ENCODE measurements at places on chromosomes 5 and 9. TPM values are rescaled to one million over a fixed set of nuclear protein-coding genes. Genes with fewer than 3 reads are reported as not detected.

- peaks cover 23% of the 10 kb centered on the region for H3K4me1 ChIP-seq
- H3K4me3 ChIP-seq: no peak overlapping the region
- no peaks in the 10 kb centered on the region for H3K27me3 ChIP-seq
- no peaks in the 10 kb centered on the region for H3K36me3 ChIP-seq
- peak overlapping the region; percentile 99 for H3K27ac ChIP-seq
- peak; percentile 77 for DNase-seq
Observed at GRCh38 chr5:34585601-34586104, 70.5 kb upstream of the RAI14 start.

- no peak overlapping the region for H3K4me3 ChIP-seq
- H3K4me1 ChIP-seq: no peaks in the 10 kb centered on the region
- no peak overlapping the region for H3K27ac ChIP-seq
- DNase-seq: no peak
- H3K36me3 ChIP-seq: no peaks in the 10 kb centered on the region
Observed at GRCh38 chr5:141762790-141763368, 80.8 kb upstream of the ARAP3 start.

GRCh38 chr5:58786711-58787303, 203.9 kb downstream of the RAB3C start:
- no peak overlapping the region for H3K27ac ChIP-seq
- H3K36me3 ChIP-seq: no peaks in the 10 kb centered on the region
- DNase-seq: no peak
- no peaks in the 10 kb centered on the region for H3K27me3 ChIP-seq

DNA sequence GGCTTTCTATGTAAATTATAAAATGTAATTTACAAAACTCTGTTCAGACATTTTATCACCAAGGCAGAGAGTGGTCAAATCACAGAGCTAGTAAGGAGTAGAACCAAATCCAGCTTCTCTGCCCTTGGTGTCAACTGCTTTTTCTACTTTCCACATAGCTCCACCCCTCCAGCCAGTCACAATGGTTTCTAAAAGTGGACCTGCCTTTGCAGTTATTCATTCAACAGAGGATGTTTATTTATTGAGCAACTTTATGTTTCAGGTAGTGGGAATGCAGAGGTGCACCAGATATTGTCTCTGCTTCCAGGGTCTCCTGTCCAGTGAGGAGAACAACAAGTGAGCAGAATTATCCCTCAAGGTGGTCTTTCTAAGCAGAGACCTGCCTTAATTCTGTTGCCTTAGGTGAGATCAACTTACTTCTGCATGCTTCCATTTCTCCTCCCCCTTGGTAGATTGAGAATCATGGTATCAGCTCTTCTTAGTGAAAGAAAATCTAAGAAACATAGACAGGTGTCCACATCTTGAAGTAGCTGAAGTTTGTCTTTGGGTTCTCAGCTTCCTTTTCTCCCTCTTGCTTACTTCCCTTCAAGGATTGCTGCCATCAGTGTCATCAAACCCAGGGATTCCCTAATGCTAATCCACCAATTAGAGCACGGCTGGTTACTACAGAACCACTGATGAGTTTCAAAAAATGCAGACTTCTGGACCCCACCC, 17.2 kb upstream of the PDCD1LG2 start:
- H3K4me3 ChIP-seq: no peak overlapping the region
- no peaks in the 10 kb centered on the region for H3K36me3 ChIP-seq
- H3K27ac ChIP-seq: no peak overlapping the region
- no peaks in the 10 kb centered on the region for H3K27me3 ChIP-seq

DNA sequence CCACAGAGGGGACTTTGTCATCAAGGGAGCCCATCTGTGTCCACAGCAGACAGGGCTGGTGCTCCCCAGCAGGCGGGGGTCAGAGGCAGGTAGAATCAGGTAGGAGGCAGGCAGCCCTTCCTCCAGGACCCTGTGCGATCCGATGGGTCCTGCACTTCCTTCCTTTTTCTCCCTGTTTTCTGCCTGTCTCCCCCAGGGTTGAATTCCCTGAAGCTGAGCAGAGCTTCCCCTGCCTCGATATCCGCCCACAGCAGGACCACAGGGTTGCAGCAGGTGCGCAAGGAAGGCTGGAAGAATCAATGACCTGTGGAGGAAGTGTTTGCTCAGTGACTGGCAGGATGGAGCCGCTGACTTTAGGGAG, 69.2 kb downstream of the MRPL36 start:
- H3K4me3 ChIP-seq: no peak overlapping the region
- peaks cover 3% of the 10 kb centered on the region for H3K27me3 ChIP-seq
- DNase-seq: no peak
- H3K36me3 ChIP-seq: no peaks in the 10 kb centered on the region
- H3K27ac ChIP-seq: no peak overlapping the region

- no peaks in the 10 kb centered on the region for H3K36me3 ChIP-seq
- peaks cover 3% of the 10 kb centered on the region for H3K4me1 ChIP-seq
- no peak overlapping the region for H3K27ac ChIP-seq
Observed at GRCh38 chr5:40916226-40916625, 6.9 kb downstream of the C7 start.

- no peaks in the 10 kb centered on the region for H3K27me3 ChIP-seq
- H3K27ac ChIP-seq: no peak overlapping the region
- H3K4me3 ChIP-seq: no peak overlapping the region
- DNase-seq: peak; percentile 81
- H3K4me1 ChIP-seq: peaks cover 9% of the 10 kb centered on the region
Observed at GRCh38 chr9:4009006-4009511, 290.8 kb downstream of the GLIS3 start.

GRCh38 chr5:93715327-93715726, 26.1 kb downstream of the POU5F2 start:
- H3K27me3 ChIP-seq: no peaks in the 10 kb centered on the region
- no peak overlapping the region for H3K4me3 ChIP-seq
- DNase-seq: no peak
- H3K36me3 ChIP-seq: no peaks in the 10 kb centered on the region
- H3K4me1 ChIP-seq: no peaks in the 10 kb centered on the region

DNA sequence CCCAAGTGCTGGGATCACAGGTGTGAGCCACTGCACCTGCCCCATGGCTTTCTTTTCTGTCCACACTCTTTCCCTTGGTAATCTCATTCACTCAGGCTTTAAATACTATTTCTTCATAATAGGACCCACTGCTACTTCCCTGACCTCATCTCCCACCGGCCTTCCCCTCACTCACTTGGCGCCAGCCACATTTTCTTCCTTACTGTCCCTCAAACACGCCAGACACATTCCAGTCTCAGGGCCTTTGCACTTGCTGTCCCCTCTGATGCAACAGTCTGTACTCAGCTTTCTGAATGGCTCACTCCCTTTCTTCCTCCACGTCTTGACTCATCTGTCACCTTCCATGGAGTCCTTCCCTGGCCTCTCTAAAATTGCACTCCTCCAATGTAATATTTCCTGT, 111.1 kb upstream of the MVB12B start:
- no peaks in the 10 kb centered on the region for H3K4me1 ChIP-seq
- no peak overlapping the region for H3K27ac ChIP-seq
- H3K36me3 ChIP-seq: no peaks in the 10 kb centered on the region
- no peak for DNase-seq
- no peak overlapping the region for H3K4me3 ChIP-seq

DNA sequence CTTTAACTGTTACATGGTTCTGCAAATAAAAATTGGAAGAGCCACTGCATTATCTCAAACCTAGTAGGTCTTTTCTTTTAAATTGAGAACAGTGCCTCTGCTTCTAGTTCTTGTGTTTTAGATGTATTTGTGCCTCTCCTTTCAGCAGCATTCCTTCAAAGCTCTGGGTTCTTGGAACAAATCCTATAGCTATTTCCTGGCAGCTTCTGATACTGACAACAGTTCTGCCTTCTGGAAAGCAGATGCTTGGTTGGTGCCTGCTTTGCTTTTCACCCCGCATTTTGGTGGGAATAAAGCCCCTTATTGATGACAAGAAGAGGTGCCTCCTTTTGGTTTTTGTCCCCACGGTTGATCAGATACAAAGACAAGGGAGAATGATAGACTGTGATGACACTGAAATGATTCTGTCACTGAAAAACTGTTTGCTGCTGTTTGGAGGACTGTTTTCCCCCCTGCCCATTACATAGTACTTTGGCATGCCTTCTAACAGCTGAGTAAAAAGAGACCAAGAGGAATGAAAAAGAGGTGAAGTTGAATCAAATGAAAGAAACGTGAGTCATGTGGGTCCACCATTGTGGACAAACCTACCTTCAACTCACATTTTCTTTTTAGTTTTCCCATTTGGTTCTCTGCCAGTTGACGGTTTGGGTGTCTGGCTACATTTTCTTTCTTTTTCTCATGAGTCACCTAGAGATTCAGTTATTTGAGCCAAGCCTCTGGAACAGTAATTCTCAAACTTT, 5.6 kb downstream of the PTCD2 start:
- H3K27me3 ChIP-seq: no peaks in the 10 kb centered on the region
- H3K4me3 ChIP-seq: peak overlapping the region; percentile 28
- peak overlapping the region; percentile 68 for H3K27ac ChIP-seq
- H3K4me1 ChIP-seq: peaks cover 20% of the 10 kb centered on the region

GRCh38 chr5:53073348-53073747, 36.2 kb downstream of the MOCS2 start:
- H3K27me3 ChIP-seq: no peaks in the 10 kb centered on the region
- no peak overlapping the region for H3K4me3 ChIP-seq
- DNase-seq: peak; percentile 30
- peaks cover 5% of the 10 kb centered on the region for H3K4me1 ChIP-seq

DNA sequence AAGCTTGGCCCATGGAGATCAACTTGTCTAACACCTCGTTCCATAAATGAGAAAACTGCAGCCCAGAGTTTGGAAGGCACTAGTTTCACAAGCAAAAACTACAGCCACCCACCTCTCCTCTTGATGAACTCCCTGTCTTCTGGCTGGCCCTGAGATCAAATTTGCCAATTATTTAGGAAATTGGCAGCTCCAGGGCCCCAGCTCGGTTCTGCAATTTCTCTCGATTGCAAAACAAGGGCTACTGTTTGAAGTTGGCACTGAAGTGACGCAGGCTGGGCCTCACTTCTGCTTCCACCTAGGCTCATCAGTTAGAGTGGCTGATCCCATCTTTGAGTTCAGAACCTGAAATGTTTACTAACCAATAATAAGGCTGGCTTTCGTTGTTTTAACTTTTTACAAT, 3.7 kb upstream of the GPX3 start:
- H3K4me3 ChIP-seq: no peak overlapping the region
- H3K27ac ChIP-seq: no peak overlapping the region
- no peak for DNase-seq
- no peaks in the 10 kb centered on the region for H3K36me3 ChIP-seq

GRCh38 chr9:79633558-79633957, 61.8 kb downstream of the TLE4 start:
- peaks cover 2% of the 10 kb centered on the region for H3K4me1 ChIP-seq
- no peak for DNase-seq
- no peaks in the 10 kb centered on the region for H3K27me3 ChIP-seq
- no peak overlapping the region for H3K27ac ChIP-seq
- H3K4me3 ChIP-seq: no peak overlapping the region

- peaks cover 81% of the 10 kb centered on the region for H3K36me3 ChIP-seq
- no peak overlapping the region for H3K4me3 ChIP-seq
- no peaks in the 10 kb centered on the region for H3K27me3 ChIP-seq
- DNase-seq: no peak
- H3K4me1 ChIP-seq: no peaks in the 10 kb centered on the region
Observed at GRCh38 chr9:128614728-128615127, 41.9 kb downstream of the DYNC2I2 start.

- H3K36me3 ChIP-seq: peaks cover 52% of the 10 kb centered on the region
- no peak for DNase-seq
- no peaks in the 10 kb centered on the region for H3K27me3 ChIP-seq
- H3K4me3 ChIP-seq: no peak overlapping the region
Observed at GRCh38 chr9:99020786-99021436, 77.2 kb downstream of the COL15A1 start.

GRCh38 chr9:123401879-123402513, 46.0 kb downstream of the CRB2 start:
- H3K4me3 ChIP-seq: no peak overlapping the region
- no peaks in the 10 kb centered on the region for H3K27me3 ChIP-seq
- DNase-seq: peak; percentile 57
- H3K4me1 ChIP-seq: no peaks in the 10 kb centered on the region

DNA sequence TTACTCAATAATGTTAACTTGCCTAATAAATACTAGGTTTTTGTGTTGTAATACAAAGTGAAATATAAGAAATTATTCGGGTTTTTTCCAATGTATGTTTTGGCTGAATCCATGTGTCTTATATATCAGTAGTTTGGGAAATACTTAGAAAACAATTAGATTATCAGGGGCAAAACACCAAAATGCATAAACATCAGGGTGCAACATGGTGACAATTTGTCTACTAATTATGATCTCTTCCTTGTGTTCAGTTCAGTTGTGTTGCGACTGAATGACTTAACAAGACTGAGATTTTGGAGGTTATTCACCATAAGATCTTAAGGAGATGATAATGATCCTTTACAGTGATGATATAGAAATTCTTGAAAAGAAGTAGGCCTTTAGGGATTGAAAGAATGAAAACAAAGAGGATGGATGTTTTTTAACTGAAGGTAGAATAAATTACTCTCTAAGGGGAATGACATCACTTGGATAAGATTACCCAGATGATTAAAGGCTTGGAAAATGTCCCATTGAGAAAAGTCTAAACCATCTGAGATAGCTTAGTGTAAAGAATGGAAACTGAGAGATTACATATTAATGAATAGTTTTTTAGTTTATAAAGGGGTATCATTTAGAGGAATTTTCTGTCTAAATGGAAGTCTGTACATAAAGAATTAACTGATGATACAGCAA, 415.8 kb downstream of the SPATA31D1 start:
- no peak overlapping the region for H3K27ac ChIP-seq
- H3K4me1 ChIP-seq: peaks cover 2% of the 10 kb centered on the region
- H3K4me3 ChIP-seq: no peak overlapping the region
- H3K36me3 ChIP-seq: no peaks in the 10 kb centered on the region

- H3K4me1 ChIP-seq: no peaks in the 10 kb centered on the region
- peaks cover 2% of the 10 kb centered on the region for H3K36me3 ChIP-seq
- no peak overlapping the region for H3K4me3 ChIP-seq
- H3K27me3 ChIP-seq: no peaks in the 10 kb centered on the region
- no peak overlapping the region for H3K27ac ChIP-seq
Observed at GRCh38 chr9:35313916-35314315, 152.1 kb downstream of the UNC13B start.

- H3K4me1 ChIP-seq: peaks cover 14% of the 10 kb centered on the region
- H3K27ac ChIP-seq: peak overlapping the region; percentile 66
- no peak overlapping the region for H3K4me3 ChIP-seq
Observed at GRCh38 chr5:35860686-35861085, 4.0 kb downstream of the IL7R start.

DNA sequence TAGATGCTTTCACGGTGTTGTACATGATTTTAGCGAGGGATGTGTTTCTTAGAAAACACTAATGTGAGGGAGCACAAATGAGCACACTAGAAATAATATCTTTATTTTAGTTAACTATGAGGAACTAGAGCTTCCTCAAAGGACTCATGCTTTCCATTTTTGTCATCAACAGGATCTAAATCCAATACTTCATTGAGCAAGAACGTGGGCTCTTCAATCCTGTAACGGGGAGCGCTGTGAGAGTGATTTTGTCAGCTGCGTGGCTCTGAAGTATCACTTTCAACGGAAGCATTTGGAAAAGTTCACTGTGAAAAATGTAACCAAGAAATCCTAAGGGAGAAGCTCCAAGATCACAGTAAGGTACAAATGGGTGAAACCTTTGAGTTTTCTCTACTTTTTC, 93.2 kb downstream of the LIX1 start:
- DNase-seq: no peak
- H3K36me3 ChIP-seq: no peaks in the 10 kb centered on the region
- H3K27ac ChIP-seq: no peak overlapping the region
- peaks cover 19% of the 10 kb centered on the region for H3K27me3 ChIP-seq

GRCh38 chr5:133251296-133252132, 199.7 kb downstream of the HSPA4 start:
- peaks cover 19% of the 10 kb centered on the region for H3K27me3 ChIP-seq
- H3K4me1 ChIP-seq: peaks cover 1% of the 10 kb centered on the region
- no peak overlapping the region for H3K4me3 ChIP-seq
- no peak for DNase-seq
- no peaks in the 10 kb centered on the region for H3K36me3 ChIP-seq

Gene PCSK5
- 2.8 TPM for total RNA-seq

Gene ARHGEF39
- total RNA-seq: 2.5 TPM

Gene SLC6A7
- not detected for total RNA-seq

Gene HSD17B3
- not detected for total RNA-seq

Gene INSYN2B
- 33.5 TPM for total RNA-seq

All from IMR-90 (cell line).